AG08395 (cell line): ENCODE measurements at places on chromosomes 3 and 15.
A peak's percentile ranks its signal among the peaks of the same experiment; 100 is the strongest.

DNA sequence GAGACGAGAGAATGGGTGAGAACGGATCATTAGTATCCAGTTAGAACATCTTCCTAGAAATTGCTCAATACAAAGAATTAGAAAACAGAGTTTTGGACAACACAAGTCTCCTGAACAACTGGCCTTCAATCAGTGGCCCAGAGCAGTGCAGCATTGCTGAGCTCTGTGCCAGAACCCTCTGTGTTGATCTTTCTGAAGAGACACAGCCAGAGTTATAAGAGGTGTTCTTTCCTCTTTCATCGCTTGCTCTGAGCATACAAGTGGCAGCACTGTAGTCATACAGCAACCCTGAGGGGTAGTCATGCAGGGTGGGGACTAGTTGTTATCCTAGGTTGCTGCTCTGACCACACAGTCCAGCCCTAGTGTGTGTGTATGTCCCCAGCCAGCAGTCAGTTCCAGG lies 4.0 kb downstream of the KNSTRN start:
- no peak for DNase-seq

GRCh38 chr3:10526366-10526765 lies 21.0 kb upstream of the ATP2B2 start:
- DNase-seq, result no peak

DNA sequence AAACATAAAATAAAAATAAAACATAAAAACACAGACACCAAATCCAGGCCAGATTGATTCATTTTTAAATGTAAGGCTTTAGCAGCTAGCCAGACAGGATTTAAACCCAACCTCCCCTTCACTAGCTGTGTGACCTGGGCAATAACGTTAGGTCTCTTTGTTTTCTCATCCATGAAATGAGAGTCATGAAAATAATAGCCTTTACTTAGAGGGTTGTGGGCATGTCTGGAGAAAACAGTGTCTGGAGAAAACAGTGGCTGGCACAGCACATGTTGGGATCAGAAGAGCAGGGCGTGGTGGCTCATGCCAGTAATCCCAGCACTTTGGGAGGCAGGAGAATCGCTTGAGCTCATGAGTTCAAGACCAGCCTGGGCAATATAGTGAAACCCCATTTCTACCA lies 1.9 kb upstream of the DPPA4 start:
- no peak for DNase-seq

- peak; percentile 53 for DNase-seq
These were observed 14.3 kb downstream of the KAT2B start for GRCh38 chr3:20054549-20054987.

DNA sequence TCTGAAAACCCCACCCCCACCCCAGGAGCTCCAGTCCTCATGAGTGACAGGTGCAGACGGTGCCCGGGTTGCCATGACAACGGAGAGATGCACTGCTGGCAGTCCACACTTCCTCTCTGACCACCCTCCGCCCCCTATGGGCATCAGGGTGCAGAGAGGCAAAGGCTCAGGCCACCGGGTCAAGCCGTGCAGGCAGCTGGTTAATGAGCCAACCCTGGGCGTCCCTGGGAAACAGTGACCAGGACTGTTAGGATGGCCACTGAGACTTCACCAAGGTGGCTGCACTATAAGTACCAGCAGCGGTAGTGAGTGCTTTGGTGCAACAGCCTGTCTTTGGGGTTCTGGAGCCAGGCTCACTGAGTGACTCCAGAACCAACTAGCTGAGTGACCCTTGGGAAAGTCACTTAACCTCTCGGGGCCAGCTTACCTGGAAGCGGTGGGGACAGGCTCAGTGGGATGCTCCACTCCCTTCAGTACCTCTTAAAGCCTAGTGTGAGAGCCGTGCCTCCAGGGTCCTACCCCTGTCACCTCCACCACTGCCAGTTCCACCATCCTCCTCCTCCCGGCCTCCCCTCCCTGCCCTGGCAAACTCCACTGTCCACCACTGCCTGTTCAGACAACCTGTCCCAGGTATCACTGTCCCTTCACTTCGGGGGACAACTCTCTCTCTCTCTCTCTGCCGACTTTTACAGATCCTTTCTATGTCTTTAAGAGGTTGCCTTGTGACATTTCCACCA lies 121.0 kb upstream of the PRR20G start:
- DNase-seq, result no peak

GRCh38 chr3:40768536-40768935 lies 243.8 kb downstream of the ZNF621 start:
- DNase-seq, result no peak
